Memory B cell (primary cell): ENCODE measurements at places on chromosomes 16 and 17.

DNA sequence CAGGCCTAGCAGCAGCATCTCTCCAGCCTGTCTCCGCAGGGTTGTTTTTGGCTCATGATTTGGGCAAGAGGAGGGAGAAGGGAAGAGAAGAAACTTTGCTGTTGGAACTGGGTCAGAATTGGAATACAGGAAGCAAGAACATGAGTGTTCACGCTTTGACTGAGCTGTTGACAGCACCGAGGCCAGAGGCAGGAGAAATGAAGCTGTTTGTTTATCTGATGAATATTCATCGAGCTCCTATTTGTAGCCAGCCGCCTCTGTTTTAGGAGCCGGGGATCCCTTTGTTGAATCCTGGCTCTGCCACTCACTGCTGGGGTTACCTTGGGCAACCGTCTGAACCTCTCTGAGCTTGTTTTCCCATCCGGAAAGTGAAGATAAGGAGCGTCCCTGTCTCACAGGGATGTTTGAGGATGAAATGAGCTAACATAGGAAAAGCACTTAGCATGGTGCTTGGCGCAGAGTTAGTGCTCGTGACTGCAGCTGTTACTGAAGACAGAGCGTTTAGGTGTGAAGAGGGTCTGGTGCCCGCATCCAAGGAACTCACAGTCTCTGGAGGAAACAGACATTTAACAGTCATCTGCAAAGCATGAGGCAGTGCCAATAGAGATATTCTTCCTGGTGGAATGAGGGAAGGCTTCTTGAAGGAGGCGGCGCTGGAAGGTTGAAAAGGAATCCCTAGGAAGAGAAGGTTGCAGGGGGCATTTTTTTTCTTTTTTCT is 29.2 kb downstream of the RAP1GAP2 start:
- no peak for DNase-seq
- H3K4me3 ChIP-seq: no peak overlapping the region
- peaks cover 2% of the 10 kb centered on the region for H3K36me3 ChIP-seq
- H3K27ac ChIP-seq: peak overlapping the region; percentile 45
- H3K27me3 ChIP-seq: no peaks in the 10 kb centered on the region

GRCh38 chr16:12920739-12921138 is 19.3 kb downstream of the SHISA9 start:
- H3K4me3 ChIP-seq: no peak overlapping the region
- DNase-seq: no peak
- no peaks in the 10 kb centered on the region for H3K4me1 ChIP-seq
- peaks cover 13% of the 10 kb centered on the region for H3K27me3 ChIP-seq
- no peaks in the 10 kb centered on the region for H3K36me3 ChIP-seq

- H3K27ac ChIP-seq: no peak overlapping the region
- no peak overlapping the region for H3K4me3 ChIP-seq
- peak; percentile 29 for DNase-seq
- peaks cover 14% of the 10 kb centered on the region for H3K27me3 ChIP-seq
- H3K4me1 ChIP-seq: no peaks in the 10 kb centered on the region
These were observed 60.0 kb upstream of the MPHOSPH6 start for GRCh38 chr16:82229800-82230619.

DNA sequence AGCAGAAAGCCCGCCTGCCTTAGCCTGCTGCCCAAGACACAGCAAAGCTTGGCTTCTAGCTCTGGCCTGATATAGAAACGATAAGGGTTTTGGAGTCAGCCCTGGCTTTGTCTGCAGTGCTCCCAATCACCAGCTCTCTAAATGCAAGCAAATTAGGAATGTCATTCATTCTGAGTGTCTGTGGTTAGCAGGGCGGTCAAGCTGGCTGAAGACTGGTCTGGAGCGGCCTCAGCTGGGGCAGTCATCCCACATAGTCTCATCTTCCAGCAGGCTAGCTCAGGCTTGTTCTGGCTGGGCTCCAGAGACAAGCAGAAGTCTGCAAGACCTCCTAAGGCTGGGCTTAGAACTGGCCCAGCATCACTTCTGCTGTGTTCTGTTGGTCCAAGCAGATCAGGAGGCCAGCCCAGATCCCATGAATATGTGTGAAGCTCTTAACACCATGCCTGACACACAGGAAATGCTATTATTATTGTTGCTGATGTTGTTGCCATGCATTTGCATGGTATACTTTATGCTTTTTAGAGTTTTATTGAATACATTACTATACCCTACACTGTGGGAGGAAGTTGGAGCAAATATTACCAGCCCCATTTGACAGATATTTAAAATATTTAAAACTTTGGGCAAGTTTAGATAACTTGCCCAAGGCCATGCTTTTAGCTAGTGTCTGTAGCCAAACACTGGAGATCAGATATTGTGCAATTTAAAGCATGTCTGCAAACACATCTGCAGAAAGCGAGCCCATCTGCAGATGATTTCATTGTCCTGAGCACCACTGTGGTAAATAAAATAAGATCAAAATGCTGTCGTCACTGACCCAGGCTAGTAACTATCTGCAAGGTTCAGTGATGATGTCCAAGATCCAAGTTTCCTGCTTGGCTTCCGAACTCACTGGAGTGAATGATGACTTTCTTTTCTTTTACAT is 24.8 kb downstream of the TMC7 start:
- H3K36me3 ChIP-seq: no peaks in the 10 kb centered on the region
- H3K4me3 ChIP-seq: no peak overlapping the region
- H3K27ac ChIP-seq: no peak overlapping the region
- peaks cover 2% of the 10 kb centered on the region for H3K27me3 ChIP-seq
- H3K4me1 ChIP-seq: no peaks in the 10 kb centered on the region

GRCh38 chr17:36869856-36870719 is 67.2 kb upstream of the LHX1 start:
- no peak overlapping the region for H3K4me3 ChIP-seq
- H3K36me3 ChIP-seq: no peaks in the 10 kb centered on the region

- H3K27ac ChIP-seq: no peak overlapping the region
- peaks cover 4% of the 10 kb centered on the region for H3K36me3 ChIP-seq
- no peaks in the 10 kb centered on the region for H3K4me1 ChIP-seq
- H3K4me3 ChIP-seq: no peak overlapping the region
These were observed 113.0 kb downstream of the GOSR1 start for GRCh38 chr17:30590081-30590733.

DNA sequence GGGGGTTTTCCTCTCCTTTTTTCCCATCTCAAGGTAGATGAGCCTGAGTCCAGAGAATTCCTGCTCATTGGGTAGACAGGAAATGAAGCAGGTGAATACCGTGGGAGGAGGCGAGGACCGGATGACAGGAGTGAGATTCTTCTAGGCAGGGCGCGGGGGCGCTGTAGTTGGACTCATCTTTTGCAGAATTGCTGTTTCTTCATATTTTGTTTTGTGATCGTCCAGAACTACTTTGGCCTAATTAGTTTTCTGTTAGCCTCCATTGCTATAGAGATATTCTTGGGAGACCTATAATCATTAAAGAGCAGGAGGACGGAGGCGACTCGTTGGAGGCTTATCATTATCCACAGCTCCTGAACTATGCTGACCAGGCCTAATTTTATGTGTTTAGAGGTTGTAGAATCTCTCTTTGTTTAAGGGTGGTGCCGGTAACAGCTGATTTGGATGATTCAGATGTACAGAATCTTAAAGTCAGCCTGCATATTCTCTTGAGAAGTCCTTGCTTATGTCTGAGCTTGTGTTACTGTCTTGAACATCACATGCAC is 650 bp downstream of the ATP6V0A1 start:
- peak overlapping the region; percentile 93 for H3K4me3 ChIP-seq
- H3K4me1 ChIP-seq: peaks cover 36% of the 10 kb centered on the region
- peak; percentile 24 for DNase-seq
- no peaks in the 10 kb centered on the region for H3K27me3 ChIP-seq

DNA sequence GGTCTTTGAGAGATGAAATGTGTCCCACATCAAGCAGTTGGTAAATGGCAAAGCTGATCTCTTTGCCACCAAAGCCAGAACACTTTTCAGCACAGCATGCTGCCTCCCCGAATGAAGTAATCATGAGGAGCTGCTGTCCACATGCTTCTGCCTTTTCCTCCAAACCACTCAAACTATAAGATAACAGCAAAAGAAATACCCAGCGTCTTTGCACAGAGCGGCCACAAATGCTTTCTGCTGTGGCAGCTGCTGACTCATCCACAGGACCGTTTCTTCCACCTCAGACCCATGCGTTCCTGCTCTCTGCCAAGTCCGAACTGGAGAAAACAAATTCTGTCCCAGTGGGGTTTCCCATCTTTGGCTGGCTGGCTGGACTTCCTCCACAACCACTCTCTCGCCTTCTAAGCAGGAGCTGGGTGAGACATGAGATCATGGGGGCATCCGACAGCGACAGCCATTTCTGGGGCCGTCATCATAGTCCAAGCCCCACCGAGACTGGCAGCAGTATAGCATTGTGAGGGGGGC is 27.1 kb downstream of the TBC1D3B start:
- no peak for DNase-seq
- peaks cover 13% of the 10 kb centered on the region for H3K4me1 ChIP-seq
- no peaks in the 10 kb centered on the region for H3K36me3 ChIP-seq
- no peak overlapping the region for H3K4me3 ChIP-seq
- peaks cover 4% of the 10 kb centered on the region for H3K27me3 ChIP-seq

- H3K27ac ChIP-seq: no peak overlapping the region
- H3K27me3 ChIP-seq: peaks cover 9% of the 10 kb centered on the region
- no peak for DNase-seq
- no peaks in the 10 kb centered on the region for H3K36me3 ChIP-seq
- peaks cover 2% of the 10 kb centered on the region for H3K4me1 ChIP-seq
These were observed 111.5 kb upstream of the RBBP6 start for GRCh38 chr16:24427840-24428239.

DNA sequence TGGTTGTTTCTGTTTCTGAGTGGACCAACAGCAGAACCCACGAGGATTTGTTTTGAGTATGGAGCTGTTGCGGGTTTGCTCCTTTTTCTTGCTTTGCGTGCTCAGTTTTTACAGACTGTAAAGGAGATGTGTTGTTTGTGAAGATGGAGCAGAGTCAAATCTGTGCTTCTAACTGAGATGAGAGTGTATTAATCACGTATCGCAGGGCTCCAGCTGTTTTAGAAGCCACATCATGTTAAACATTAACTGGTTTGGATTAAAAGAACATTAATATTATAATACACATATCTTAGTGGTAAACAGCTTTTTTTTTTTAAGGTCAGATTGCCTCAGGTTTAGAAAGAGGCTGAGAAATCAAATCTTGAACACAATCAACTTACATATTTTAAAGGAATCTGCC is 69.4 kb downstream of the YPEL2 start:
- no peak overlapping the region for H3K4me3 ChIP-seq
- H3K27me3 ChIP-seq: no peaks in the 10 kb centered on the region

- H3K27me3 ChIP-seq: no peaks in the 10 kb centered on the region
- H3K4me1 ChIP-seq: no peaks in the 10 kb centered on the region
- peaks cover 8% of the 10 kb centered on the region for H3K36me3 ChIP-seq
- H3K4me3 ChIP-seq: no peak overlapping the region
- no peak overlapping the region for H3K27ac ChIP-seq
These were observed 20.8 kb downstream of the FOXF1 start for GRCh38 chr16:86531191-86531545.

GRCh38 chr16:28975158-28975599 is 601 bp downstream of the SPNS1 start:
- peak overlapping the region; percentile 95 for H3K4me3 ChIP-seq
- DNase-seq: no peak
- H3K4me1 ChIP-seq: peaks cover 24% of the 10 kb centered on the region

- no peaks in the 10 kb centered on the region for H3K36me3 ChIP-seq
- no peaks in the 10 kb centered on the region for H3K4me1 ChIP-seq
- H3K27me3 ChIP-seq: no peaks in the 10 kb centered on the region
- no peak for DNase-seq
These were observed 433.0 kb downstream of the KIF2B start for GRCh38 chr17:54255696-54256095.

GRCh38 chr17:62714016-62714777 is 86.7 kb downstream of the MRC2 start:
- no peak for DNase-seq
- H3K4me3 ChIP-seq: no peak overlapping the region
- no peaks in the 10 kb centered on the region for H3K36me3 ChIP-seq
- H3K27ac ChIP-seq: no peak overlapping the region
- peaks cover 5% of the 10 kb centered on the region for H3K4me1 ChIP-seq

GRCh38 chr17:57817299-57817698 is 32.5 kb downstream of the MRPS23 start:
- H3K4me3 ChIP-seq: no peak overlapping the region
- no peak overlapping the region for H3K27ac ChIP-seq
- H3K36me3 ChIP-seq: peaks cover 2% of the 10 kb centered on the region
- DNase-seq: no peak

DNA sequence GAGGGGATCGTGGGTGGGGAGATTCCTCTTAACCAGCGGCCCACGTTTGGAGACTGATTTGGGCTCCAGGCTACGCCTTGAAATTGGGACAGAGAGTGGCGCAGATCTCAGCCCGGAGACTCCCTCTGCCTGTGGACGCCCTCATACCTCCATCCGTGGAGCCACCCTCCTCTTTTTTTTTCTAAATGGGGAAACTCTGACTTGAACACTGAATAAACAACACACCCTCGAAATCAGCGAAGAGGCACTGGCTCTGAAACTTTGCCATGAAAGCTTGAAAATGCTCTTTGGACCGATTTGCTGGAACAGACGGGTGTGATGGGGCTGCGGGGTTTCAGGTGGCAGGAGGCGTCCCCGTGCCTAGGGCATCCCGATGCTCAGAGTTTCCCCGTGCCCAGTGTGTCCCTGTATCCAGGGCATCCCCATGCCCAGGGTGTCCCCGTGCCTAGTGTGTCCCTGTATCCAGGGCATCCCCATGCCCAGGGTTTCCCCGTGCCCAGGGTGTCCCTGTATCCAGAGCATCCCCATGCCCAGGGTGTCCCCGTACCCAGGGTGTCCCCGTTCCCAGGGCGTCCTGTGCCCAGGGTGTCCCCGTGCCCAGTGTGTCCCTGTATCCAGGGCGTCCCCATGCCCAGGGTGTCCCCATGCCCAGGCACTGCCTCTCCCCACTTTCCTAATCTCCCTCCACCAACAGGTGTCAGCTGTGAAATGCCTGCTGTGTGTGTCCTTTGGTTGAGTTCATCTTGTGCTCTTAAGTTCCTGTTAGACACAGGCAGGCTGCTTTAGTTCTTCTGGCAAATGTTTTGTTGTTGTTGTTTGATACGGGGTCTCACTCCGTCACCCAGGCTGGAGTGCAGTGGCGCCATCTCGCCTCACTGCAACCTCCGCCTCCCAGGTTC is 187.0 kb downstream of the SEC14L1 start:
- peaks cover 56% of the 10 kb centered on the region for H3K4me1 ChIP-seq
- peak overlapping the region; percentile 70 for H3K27ac ChIP-seq
- DNase-seq: no peak
- H3K4me3 ChIP-seq: no peak overlapping the region
- no peaks in the 10 kb centered on the region for H3K36me3 ChIP-seq

- no peak overlapping the region for H3K27ac ChIP-seq
- H3K27me3 ChIP-seq: peaks cover 11% of the 10 kb centered on the region
- no peak for DNase-seq
- H3K36me3 ChIP-seq: no peaks in the 10 kb centered on the region
- H3K4me1 ChIP-seq: no peaks in the 10 kb centered on the region
These were observed 21.0 kb downstream of the SOX8 start for GRCh38 chr16:1002399-1003166.

GRCh38 chr17:881778-882177 is 97.8 kb downstream of the NXN start:
- H3K27me3 ChIP-seq: peaks cover 12% of the 10 kb centered on the region
- H3K4me3 ChIP-seq: no peak overlapping the region
- H3K36me3 ChIP-seq: no peaks in the 10 kb centered on the region

GRCh38 chr17:81819708-81820107 is 13.4 kb downstream of the MCRIP1 start:
- DNase-seq: no peak
- no peaks in the 10 kb centered on the region for H3K4me1 ChIP-seq
- H3K27me3 ChIP-seq: peaks cover 9% of the 10 kb centered on the region
- peaks cover 5% of the 10 kb centered on the region for H3K36me3 ChIP-seq

GRCh38 chr17:38543403-38544174 is 62.2 kb downstream of the SRCIN1 start:
- no peaks in the 10 kb centered on the region for H3K36me3 ChIP-seq
- no peaks in the 10 kb centered on the region for H3K4me1 ChIP-seq
- no peak for DNase-seq
- no peak overlapping the region for H3K27ac ChIP-seq

- peaks cover 8% of the 10 kb centered on the region for H3K27me3 ChIP-seq
- peak overlapping the region; percentile 80 for H3K4me3 ChIP-seq
- peaks cover 17% of the 10 kb centered on the region for H3K4me1 ChIP-seq
- no peak for DNase-seq
These were observed 4.8 kb downstream of the MT1A start for GRCh38 chr16:56643080-56643778.
